ENCODE measurements at places on chromosomes 12 and 14.

GRCh38 chr14:104844306-104845032, 20.6 kb upstream of the CEP170B start:
- no peak for DNase-seq

GRCh38 chr12:8771072-8771471, 51.3 kb upstream of the A2ML1 start:
- no peak for DNase-seq

- DNase-seq, result no peak
Measured at GRCh38 chr12:57628280-57629191, 4.5 kb downstream of the B4GALNT1 start.

DNA sequence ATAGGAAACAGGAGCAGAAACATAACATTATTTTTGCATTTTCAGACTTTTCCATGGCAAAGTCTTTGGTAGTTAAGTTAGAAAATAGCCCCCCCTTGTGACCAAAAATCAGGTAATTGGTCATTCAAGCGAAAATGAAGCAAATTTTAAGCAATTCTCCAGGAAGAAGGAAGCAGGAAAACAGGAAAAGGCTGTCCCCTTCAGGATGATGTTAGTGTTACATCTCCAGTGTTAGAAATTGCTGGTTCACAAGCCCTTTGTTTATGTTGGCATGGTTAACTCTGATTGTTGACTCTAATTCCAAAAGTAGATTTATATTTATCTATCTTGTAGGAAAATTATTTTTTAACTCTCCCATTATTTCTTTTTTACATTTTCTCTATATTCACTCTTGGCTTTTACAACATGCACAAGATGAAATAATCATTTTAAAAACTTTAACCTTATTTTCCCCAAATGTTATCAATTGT, 18.8 kb upstream of the GAS2L3 start:
- DNase-seq, result peak; percentile 91

DNA sequence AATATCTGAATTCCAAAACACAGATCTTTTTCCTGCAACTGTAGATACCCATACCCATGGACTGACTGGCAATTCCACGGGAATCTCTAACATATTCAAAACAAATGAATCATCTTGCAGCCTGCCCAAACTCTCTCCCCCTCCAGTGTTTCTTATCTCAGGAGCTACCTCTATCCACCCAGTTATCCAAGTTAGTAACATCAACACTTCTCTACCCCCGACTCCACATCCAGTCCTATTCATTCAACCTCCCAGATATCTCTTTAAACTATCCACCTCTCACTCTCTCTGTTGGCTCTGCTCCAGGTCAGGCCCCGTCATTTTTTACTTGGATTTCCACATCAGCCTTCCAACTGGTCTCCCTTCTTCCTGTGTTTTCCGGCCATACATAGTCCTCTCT, 6.7 kb upstream of the KCNH5 start:
- DNase-seq, result no peak

DNA sequence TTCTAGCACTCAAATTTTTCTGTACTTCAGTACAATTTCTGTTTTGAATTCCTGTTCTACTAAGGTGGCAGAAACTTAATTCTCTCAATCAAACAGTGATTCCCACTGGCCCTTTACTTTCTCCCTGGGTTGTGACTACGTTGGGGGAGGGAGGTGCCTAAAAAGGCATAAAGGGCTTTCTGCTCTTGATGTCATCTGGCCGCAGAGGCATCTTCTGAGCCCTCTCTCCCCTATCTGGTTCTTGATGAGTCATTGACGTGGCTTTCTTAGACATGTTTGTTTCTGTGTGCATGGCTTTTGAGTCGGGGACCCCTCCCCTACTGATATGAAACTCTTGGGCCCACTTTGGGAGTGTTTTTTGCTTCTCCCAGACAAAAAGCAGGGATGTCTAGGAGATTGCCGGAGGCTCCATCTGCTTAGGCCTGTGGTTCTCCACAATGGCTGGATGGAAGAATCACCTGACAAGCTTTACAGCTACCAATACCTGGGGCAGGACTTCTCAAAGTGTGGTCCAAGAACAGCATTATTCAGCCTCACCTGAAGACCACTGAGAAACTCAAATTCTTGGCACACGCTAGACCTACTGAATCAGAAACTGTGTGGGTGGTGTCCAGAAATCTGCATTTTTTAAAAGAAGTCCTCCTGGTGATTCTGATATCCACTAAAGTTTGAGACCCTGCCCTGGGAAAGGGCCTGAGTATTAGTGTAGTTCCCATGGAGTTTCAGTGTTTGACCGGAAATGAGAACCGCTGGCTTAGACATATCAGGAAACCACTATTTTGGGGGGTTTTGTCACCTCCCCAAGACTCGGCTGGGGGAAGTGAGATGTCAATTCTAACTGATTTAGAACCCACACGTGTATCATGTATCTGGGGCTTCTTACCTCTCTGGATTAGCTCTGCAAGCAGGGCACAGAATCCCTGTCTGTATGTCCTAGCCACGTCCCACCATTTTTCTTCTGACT, 395.7 kb upstream of the PDE3A start:
- DNase-seq, result no peak

- no peak for DNase-seq
Measured at GRCh38 chr14:101251812-101252442, 309.4 kb upstream of the DIO3 start.

DNA sequence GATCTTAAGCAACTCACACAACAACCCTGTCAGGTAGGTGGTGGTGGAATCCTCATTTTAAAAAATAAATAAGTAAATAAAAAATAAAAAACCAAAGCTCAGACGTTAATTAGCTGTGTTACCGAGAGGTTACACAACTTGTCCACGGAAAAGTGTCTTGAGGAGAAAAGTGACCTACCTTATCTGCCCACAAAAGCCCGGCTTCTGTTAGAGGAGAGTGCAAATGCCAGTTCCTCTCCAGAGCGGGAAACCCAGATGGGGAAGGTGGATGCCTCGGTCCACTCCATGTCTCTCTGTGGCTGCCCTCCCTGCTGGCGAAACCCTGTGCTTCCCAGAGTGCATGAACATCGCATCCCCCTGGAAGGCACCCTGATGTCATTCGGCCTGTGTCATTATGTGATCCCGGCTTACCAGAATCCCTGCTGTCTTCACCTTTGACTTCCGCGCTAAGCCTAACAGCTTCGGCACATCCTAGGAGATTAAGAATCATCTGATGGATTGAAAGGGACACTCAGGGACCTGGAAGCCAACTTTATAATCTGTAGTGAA, 6.4 kb downstream of the MLXIP start:
- no peak for DNase-seq

DNA sequence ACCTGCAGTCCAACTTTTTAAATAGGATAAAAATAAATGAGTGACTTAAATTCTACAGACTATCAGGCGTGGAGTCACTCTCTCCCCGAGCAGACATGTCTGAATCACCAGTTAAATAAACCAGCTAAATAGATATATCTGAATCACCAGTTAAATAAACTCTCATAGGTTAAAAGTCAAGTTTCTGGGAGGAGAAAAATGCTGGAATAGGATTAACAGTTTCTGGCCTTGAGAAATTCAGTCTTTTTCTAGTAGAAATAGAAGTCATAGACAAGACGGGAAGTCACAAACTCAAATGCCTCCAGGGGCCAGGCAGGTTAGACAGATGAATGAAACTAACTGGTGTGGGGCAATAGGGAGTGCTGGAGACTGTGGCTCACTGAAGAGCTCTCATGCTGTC, 258.6 kb upstream of the TMEM132C start:
- no peak for DNase-seq

DNA sequence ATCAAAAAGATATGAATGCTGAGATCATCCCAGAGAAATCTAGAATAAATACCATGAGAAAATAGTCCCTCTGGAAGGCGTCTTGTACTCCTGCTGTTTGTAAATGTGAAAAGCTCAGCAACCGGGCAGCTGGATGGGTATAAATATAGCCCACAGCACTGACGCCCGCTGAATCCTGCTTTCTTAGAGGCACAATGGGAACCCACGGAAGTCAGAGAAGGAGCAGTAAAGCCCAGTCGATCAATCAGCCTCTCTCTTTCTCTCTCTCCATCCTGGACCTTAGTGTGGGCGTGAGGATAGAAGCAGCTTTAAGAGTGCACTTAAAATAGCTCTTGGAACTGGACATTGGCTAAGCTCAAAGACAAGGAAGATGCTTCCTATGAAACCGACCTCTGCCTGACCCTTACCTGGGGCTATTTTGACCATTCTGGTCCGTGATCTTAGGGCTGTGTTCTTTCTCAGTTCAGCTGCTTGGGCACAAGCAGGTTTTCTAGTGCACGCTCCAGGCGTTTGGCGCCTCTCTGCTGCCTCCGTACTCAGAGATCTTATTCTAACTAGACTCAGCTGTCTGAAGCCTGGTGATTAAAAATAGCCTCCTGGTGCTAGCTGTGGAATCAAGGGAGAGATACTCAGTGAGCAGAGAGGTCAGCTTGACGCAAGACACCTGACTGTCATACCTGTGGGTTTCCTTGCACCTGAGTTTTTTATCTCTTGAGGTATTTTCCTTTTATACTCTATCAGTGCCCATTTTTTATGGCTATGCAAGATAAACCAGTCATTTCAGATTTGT, 144.6 kb downstream of the ETV6 start:
- DNase-seq, result peak; percentile 72

- peak; percentile 44 for DNase-seq
Measured at GRCh38 chr12:117685110-117685926, 283.5 kb downstream of the KSR2 start.

DNA sequence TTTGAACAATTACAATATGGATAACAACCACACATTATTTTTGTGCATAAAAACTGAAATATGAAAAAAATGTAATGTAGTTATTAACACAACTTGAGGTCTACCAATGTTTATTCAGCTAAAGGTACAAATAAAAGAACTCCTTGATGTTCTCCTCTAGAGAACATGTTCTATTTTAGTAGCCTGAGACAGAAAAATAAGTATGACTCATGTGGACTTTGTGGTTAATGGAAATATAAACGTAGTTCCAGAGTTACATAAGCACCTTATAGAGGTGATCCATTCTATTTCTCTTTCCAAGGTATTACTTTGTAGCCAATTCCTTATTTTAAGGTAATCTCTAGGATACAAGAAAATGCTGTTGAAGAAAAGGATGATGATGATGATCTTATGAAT, 25.7 kb downstream of the ALKBH1 start:
- DNase-seq, result no peak

DNA sequence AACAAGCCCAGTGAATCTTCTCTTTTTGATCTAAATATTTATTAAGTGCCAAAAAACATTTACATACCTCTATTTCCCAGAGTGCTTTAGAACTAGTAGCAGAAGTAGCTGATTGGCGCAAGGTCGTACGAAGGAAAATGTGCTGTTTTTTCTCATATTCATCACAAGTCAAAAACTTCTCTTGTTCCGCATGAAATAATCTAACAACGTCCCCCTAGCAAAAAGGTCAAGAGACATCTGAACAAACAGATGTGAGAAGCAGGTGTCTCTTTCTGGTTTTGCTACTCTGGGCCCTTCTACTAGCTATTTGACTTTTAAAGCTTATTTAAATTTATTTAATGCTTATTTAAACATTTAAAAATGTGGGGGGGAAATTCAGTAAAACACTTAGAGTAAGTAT, 117.8 kb downstream of the ITPR2 start:
- no peak for DNase-seq

GRCh38 chr12:15977999-15978951, 67.1 kb downstream of the DERA start:
- no peak for DNase-seq
